Activated T-helper 1 cell treated with Interleukin-2 at 50 U/mL for 16 hours (primary cell): ENCODE measurements at places on chromosomes 2 and 18.

DNA sequence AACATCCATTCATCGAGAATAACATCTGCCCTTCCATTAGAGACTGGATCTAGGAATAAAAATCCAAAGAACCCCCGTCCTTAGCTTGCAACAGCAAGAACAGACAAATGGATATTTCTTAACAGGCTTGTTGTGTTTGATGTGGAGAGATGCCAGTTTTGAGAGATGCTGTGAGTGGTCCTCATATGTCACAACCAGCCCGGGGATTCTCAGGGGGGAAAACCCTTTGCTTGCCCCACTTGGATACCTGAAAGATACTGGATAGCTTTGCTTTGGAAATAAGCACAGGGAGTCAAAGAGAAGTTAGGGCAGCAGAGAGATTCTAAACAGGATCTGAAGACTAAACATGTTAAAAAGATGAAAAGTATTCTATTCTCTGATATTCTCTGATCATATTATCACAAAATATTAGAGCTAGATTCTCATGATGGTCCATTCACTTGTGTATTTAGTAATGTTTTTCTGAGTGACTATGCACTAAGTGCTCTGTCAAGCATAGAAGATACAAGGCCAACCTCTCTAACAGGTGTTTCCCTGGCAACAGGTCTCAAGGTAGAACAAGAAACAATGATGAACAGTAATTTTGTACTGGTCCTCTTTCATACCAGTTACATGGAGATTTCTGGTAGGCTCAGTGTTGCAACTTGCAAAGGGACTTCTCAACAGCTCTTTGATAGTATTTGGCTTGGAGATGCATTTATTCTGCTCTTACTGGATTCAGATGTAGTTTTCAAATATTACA is 348.2 kb downstream of the MYCN start:
- no peak for DNase-seq

DNA sequence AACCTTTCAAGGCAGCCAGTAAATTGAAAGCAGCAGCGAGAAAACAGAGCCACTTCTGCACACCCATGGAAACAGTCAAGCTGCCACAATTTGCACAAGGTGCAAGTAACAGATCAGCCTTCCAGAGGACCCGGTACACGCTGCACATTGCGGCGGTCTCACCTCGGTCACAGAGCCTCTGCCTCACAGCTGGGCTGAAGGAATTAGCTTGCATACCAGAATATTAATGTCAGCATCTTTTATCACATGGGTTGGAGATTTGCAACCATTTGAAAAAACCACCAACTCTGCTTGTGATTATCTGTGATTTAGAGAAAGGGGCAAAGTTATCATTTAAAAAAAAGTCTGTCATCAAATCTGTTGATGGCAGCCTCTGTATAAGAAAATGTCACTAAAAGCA is 330.5 kb upstream of the TCF4 start:
- DNase-seq, result no peak

GRCh38 chr2:232351686-232352510 is 26.7 kb upstream of the ALPP start:
- DNase-seq, result no peak

DNA sequence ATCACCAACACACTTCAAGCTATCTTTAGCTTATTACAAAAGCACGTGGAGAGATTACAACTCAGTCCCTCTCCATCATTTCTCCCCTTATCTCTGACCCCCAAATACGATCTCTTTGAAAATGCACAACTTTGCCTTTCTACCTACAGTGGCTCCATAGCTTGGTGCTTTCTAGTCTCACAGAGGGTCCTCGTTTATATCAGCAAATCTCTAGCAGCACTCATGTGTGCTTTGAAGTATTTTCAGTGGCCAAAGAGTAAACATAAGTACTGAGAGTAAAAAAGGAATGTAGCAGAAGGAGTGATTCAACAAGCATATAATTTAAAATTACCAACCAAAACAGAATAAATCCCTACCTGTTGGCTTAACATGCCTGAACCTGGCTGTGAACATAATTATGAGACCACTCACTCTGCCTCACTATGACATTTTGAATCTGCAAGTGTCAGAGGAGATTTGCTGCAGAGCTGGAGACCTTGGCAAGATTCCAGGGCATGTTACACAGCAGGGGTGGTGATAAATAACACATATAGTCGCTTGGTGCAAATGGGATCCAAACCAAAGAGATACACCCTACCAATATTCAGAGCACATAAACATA is 54.6 kb downstream of the LAMA3 start:
- no peak for DNase-seq

GRCh38 chr2:129008881-129009554 is 690.4 kb upstream of the HS6ST1 start:
- DNase-seq, result no peak

- DNase-seq, result no peak
Measured at GRCh38 chr2:101736233-101736632, 38.7 kb downstream of the MAP4K4 start.

DNA sequence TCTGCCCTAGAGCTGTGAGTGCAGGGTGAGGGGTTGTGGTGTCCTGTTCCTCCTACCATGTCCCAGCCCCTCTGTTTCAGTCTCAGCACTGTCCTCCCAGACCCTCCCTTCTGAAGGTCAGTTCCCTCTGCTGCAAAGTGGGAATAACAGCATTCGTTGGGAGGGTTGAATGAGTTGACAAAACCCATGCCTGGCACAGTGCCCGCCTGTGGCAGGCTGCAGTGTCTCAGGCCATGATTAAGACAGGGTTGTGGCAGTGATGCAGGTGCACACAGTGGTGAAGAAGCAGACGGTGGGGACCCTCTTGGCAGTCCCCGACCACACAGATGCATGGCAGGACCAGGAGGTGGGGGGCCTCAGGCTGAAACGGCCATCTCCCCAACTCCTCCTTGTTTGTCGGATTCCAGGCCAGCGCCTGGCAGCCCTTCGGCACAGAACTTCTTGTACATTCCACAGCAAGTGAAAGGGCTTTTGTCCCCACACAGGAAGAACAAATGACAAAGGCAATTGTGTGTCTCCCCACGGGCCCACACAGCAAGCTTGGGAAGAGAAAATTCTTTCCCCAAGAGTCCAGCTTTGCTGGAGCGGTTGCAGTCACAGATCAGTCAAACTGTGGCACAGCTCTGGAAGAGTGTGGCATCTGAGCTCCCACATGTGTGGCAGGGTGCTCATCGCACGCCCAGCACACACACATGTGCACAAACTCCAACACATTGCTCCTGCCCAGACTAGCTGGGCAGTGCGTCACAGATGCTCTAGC is 92.0 kb upstream of the MSH2 start:
- DNase-seq, result no peak

GRCh38 chr2:141063406-141063805 is 1067.4 kb downstream of the LRP1B start:
- no peak for DNase-seq

DNA sequence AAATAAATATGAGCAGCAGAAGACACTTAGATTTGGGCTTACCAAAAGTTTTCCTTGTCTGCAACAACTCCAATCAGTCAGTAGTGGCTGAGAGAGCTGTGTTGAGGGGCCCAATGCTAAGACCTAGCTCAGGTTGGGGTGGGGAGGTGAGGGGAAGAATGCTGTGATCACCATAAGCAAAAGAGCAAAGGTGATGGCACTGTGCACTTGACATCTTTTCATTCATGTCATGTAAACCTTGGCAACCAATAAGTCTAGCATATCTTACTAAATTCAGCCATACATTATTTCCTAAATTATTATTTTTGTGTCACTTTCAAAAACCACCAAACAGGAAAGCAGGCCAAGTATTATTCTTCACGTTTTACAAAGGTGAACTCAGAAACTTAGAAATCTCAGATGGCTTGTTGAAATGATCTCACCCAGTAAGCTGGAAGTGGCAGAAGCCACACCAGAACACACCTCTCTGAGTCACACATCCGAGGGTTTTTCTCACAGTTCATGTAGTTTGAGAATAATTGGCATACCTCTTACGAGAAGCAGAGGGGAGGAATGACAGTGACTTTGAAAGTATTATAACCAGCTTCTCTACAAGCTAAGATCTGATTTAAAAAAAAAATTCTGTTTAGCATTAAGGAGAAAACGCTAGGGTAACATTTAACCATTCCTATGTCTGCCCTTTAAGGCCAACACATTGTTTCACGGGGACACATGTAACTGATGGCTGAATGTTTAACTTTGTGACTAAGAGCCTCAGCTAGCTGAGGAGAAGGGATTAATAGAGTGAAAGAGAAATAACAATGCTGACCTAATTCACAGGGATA is 43.3 kb upstream of the SETBP1 start:
- DNase-seq, result no peak

DNA sequence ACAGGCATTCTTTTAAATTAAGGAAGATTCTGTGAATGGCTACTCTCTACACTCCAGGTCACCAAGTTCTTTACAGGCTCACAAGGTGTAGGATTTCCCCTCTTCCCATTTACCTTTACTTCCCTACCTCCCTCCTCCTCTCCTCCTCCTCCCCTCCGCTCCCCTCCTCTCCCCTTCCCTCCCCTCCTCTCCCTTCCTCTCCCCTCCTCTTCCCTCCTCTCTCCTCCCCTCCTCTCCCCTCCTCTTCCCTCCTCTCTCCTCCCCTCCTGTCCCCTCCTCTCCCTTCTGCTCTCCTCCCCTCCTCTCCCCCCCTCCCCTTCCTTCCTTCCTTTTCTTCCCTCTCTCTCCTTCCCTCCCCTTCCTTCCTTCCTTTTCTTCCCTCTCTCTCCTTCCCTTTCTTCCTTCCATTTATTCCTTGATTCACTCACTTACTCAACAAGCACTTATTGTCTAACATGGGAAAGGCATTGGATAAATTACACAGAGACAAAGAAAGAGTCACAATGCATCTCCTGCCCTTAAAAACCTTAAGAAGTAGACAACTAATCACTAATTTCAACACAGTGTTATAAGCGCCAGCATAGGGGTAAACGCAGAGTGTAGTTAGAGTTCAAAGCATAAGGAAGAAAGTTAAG is 152.3 kb downstream of the CCDC178 start:
- DNase-seq, result no peak

DNA sequence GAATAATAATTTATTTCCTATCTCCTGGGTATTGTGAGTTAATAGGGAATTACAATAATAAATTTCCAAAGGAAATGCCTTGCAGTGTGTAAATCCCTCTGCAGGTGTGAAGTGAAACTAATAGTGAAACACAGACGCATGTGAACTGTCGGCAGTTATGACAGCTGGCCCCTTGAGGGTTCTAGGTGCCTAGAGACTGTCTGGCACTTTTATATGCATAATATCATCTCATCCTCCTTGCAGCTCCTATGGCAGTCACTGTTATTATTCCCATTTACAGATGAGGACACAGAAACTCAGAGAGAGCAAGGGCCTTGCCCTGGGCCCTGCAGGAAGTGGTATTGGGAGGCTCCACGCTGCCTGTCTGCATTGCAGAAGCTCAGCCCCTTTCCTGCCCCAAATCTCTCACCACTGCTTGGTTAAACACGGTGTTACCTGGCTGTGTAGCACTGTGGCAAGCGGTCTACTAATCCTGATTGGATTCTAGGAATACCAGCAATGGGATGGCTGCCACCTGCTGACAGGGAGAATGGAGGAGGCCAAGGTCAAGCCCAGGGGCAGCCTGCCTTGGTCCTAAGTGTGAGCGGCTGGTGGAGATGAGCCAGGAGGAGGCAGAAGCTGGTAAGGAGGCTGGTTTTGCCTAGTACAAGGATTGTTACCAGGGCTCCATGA is 32.8 kb upstream of the ACKR3 start:
- peak; percentile 34 for DNase-seq

DNA sequence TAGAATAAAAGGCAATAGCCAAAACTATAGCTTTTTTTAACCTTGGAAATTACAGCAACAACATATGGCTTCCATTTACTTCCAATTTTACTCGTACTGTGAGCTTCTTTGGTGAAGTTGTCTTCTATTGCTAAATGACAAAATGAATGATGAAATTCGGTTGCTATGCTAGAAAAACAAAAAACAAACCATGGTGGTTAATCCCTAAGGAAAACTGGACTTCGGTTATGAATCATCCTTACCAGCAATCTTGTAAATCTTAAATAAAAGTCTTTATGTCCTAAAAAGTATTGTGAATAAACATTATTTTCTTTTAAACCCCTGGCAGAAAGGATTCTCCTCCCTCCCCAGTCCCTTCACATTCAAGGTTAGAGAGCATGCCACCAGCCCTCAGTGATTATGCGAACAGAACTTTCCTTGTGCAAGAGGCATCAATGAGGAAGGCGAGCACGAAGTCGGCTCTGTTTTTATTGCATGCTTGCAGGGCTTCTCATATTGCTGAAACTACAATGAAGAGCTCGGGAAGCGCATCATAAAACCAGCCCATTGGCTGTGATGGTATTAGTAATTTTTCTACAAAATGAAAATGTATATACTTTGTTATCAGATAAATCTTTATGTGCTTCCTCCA is 62.9 kb downstream of the ZNF521 start:
- no peak for DNase-seq

DNA sequence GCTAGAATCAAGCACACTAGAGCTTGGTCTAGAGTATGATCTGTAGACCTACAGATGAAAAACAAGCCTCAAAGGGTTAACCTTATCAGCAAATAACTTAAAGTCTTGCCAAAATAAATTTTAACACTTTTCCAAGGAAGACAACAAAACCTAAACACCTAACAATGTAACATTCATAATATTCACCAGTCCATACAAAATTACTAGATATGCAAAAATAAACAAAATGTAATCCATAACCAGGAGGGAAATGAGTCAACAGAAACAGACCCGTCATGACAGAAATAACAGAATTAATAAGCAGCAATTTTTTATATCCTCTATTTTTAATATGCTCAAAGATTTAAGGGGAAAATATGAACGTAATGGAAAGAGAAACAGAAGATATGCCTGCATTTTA is 36.1 kb downstream of the TRAK2 start:
- DNase-seq, result no peak

- DNase-seq, result no peak
Measured at GRCh38 chr2:9103663-9104277, 100.3 kb upstream of the MBOAT2 start.

DNA sequence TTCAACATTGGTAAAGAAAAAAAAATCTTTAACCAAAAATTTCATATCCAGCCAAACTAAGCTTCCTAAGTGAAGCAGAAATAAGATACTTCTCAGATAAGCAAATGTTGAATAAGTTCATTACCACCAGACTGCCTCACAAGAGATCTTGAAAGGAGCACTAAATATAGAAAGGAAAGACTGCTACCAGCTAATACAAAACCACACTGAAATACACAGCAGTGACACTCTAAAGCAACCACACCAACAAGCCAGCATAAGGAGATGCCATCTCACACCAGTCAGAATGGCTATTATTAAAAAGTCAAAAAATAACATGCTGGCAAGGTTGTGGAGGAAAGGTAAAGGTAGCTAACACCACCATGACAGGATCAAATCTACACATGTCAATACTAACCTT is 74.0 kb upstream of the LHCGR start:
- no peak for DNase-seq

- DNase-seq, result no peak
Measured at GRCh38 chr2:219497495-219498279, 1.0 kb upstream of the GMPPA start.

GRCh38 chr2:102137138-102137537 is 5.4 kb upstream of the IL1R1 start:
- DNase-seq, result no peak

- DNase-seq, result no peak
Measured at GRCh38 chr2:8394569-8395359, 287.1 kb upstream of the ID2 start.

GRCh38 chr2:218289639-218290315 is 2.5 kb downstream of the TMBIM1 start:
- no peak for DNase-seq

GRCh38 chr2:15943378-15944280 is 3.3 kb downstream of the MYCN start:
- no peak for DNase-seq
